ENCODE measurements at places on chromosomes 6 and 20.

DNA sequence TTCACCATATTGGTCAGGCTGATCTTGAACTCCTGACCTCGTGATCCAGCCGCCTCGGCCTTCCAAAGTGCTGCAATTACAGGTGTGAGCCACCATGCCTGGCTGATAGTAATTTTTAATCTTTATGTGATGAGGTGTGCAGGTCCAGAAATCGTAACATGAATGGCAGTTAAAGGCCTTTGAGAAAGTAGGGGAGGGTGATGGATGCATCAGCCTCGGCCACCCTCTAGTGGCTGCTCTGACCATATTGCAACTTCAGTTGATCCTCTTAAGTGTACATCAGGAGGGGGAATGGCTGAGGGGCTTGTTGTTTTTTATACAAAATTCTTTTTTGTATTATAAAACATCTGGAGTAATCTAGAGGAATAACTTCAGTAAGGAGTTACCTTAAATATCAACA, 193.0 kb downstream of the ZFAND3 start:
- DNase-seq = no peak

GRCh38 chr20:63223121-63223825, 7.3 kb upstream of the YTHDF1 start:
- no peak for DNase-seq

GRCh38 chr6:148487461-148487860, 144.8 kb downstream of the SASH1 start:
- DNase-seq = no peak

GRCh38 chr20:24627926-24628325, 158.5 kb downstream of the SYNDIG1 start:
- no peak for DNase-seq

- DNase-seq = peak; percentile 1
Measured at GRCh38 chr6:150363733-150364132, 5.1 kb upstream of the IYD start.

- DNase-seq = peak; percentile 61
Measured at GRCh38 chr6:118353564-118353963, 194.5 kb upstream of the PLN start.

GRCh38 chr6:110902091-110902490, 27.5 kb downstream of the AMD1 start:
- no peak for DNase-seq

GRCh38 chr6:30219244-30219643, 6.0 kb upstream of the TRIM26 start:
- DNase-seq = peak; percentile 57

GRCh38 chr20:57256205-57256604, 10.2 kb downstream of the BMP7 start:
- DNase-seq = no peak

GRCh38 chr20:36614781-36615557, 9.4 kb downstream of the RAB5IF start:
- DNase-seq = peak; percentile 58

GRCh38 chr6:141346535-141346934, 786.2 kb upstream of the GJE1 start:
- DNase-seq = no peak

- DNase-seq = no peak
Measured at GRCh38 chr6:35238843-35239289, 20.7 kb upstream of the ZNF76 start.

DNA sequence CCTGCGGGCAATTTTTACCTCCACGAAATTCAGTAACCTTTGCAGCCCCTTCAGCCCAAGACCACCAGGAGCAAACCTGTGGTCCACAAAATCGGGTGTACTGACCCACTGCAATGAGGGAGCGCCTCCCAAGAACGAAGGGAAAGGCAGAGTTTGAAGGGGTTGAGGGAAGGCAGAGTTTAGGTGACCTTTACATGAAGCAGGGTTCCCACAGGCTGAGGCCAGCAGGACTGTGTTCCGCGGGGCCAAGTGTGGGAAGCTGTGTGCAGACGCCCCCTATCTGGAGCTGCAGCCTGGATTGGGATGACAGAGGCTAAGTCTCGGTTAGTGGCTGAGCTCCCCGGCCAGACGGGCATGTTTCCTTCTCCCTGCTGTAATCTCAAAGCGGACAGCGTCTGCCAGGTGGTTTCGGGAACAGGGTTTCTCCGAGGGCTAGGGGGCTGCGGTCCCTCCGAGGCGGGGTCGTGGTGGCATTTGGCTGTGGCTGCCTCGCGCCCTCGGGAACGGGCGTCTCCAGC, 826 bp upstream of the PYGB start:
- DNase-seq = no peak

DNA sequence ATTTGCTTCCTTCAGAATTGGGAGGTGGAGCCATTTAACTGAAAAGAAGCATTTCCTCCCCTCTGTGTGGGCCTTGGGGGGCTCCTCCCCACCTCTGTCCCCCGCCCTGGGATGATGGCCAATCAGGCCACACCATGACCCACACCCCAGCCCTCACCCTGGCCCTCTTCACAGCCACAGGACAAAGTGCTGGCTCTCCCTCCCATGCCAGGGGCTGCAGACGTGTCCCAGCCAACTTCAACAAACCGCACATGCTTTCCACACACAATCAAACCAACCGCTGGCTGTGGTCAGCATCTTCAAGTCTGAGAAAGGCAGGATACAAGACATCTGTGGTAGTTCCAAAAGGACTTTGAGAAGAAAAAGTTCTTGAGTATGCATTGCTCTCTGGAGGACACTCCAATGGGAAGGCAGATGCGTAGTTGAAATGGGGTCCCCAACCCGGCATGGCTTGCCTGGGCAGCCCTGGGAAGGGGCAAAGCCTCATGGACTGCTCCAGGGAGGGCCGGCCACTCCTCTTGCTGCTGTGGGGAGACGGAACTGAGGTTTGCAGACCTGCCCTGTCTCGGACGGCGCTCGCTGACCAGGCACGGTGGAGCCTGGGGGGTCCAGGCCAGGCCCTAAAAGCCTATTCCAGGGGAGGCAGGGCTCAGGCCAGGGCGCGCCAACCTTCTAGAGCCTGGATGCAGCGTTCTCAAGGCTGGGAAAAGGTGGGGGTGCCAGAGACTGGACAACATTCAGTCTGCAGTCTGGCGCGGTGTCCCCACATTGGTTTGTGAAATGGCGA, 12.2 kb downstream of the TTLL2 start:
- DNase-seq = no peak

- peak; percentile 96 for DNase-seq
Measured at GRCh38 chr6:112180095-112180820, 74.1 kb downstream of the LAMA4 start.

GRCh38 chr20:49482621-49483017, at the start of gene KCNB1:
KCNB1 (minus strand) TSS chr20:49482668; CDS start chr20:49482480, 188 bp downstream.
- DNase-seq = no peak

DNA sequence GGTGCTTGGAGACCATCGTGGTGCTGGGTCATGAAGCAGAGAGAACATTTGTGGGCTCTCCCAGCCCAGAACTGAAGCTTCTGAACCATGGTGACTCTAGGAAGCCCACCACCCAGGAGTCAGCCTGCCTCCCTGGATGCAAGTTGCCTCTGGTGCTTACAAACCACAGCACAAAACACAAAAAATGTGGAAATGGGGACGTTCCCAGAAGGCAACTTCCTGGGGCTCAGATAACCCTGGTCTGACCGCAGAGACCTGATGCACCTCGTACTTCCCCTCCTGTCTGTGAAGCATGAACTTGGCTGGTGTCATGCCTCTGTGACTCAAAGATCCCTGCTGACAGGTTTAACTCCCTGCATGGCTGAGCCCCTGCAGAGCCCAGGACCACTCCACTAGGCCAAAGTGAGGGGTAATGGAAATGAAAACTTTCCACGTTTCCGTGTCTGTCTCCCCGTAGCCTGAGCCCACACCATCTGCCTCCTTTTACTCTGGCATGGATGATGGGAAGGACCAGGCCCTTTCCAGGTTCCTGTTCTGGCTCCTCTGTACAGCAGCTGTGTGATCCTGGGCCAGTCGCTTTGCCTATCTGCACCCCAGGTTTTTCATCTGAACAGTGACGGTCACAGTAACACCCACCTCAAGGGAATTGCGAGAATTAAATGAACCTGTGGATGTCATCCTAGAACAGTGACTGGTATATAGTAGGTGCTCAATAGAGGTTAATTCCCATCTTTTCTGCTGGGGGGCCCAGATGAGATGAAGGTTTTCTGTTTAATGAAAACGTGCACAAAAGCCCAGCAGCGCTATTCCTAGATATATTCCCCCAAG, 57.7 kb downstream of the PPP1R16B start:
- no peak for DNase-seq

- no peak for DNase-seq
Measured at GRCh38 chr6:135490381-135490780, 7.2 kb downstream of the AHI1 start.

DNA sequence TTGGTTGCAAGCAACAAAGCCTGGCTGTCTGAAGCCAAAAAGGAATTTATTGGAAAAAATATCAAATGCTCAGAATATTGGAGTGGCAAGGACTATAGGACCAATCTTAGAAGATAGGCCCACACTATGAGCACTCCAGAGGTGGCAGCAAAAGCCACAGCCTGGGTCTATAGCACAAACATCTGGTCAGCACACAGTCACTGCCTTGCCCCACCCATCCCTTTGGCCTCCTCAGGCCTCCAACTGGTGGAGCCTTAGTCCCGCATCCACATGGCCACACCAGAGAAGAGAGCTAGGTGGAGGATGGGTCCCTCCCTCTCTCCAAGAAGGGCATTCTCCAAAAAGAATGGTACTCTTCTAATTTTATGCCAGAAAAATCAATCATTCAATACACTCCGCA, 14.0 kb downstream of the NUDT3 start:
- DNase-seq = no peak
